Activated gamma-delta T cell treated with Interleukin-2 at 50 U/mL for 16 hours (primary cell): ENCODE measurements at places on chromosomes 4 and X.

DNA sequence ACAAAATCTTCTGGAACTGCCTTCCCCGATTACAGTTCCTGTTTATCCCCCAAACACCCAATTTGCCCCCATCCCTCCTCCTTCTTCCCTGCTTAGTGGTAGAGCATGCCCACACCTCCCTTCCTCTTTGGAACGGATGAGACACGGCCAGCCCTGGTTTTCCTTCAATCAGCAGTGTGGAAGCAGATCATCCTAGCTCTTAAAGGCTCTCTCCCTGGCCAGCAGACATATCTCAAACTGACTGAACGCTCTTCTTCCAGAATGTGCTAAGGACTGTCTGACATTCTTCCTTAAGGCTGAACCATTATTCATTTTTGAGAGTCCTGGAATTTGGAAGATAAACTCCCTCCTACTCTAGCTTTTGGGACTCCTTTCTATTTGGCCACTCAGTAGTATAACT, 161.1 kb downstream of the TRIML1 start:
- no peak for DNase-seq

DNA sequence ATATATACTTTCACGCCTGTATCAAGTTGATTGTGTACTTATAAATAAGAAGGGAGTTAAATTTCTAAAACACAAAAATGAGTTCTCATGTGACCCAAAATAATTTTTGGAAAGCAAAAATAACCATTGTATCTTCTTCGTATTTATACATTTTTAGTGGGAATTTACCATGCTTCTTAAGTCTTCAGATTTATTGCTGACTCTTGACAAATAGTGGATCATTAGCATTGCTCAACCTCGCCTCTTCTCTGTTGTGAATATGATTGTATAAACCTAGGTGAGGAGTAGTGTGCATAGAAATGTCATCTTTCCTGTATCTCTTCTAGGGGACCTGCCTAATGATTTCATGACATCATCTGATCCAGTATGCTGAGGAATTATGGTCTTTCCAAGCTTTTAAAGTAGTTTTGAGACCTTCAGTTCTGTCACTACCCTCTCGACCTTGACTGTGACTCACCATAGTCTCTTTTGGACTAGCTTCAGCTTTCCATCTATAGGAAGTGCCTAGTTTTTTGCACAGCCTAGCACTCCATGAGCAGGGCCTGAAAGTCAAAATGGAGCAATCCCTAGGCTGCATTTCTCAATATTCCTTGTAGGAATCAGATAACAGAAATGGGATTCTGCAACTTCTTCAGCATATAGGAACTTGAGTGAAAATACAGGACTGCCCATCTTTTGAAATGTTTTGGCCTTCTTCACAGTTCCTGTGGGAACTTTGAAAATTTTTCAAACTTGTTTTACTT, 157.6 kb downstream of the ARX start:
- DNase-seq = no peak

DNA sequence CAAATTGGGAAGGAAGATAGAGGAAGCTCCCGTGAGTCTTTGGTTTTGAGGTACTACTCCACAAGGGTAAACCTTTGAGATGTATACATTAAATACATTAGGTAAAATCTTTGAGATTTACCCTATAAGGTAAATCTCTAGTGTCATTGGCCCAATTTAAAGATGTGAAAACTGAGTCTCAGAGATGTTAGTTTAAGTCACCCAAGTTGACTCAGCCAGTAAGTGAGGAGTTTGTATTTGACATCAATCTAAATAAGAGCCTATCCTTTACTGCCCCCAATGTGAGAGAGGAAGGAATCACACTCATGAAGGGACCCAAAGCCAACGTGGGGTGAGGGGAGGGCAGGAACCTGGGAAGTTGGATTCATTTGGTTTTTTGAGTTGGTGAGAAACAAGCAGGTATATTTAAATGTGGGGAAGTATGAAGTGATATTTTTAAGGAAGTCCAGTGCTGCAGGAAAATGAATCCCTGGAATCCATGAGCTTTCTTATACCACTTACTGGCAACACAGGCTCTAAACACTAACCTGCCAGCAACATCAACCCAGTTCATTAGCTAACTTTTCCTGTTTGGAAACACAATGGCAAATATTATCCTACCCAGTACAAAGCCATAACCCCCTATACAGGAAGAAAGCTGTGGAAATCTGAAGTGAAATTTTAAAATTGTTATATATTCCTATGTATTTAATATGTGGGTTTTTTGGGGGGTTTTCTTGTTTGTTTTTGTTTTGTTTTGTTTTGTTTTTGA, 55.3 kb downstream of the PALLD start:
- DNase-seq = no peak

GRCh38 chr4:65242156-65242846, 428.0 kb downstream of the EPHA5 start:
- no peak for DNase-seq

DNA sequence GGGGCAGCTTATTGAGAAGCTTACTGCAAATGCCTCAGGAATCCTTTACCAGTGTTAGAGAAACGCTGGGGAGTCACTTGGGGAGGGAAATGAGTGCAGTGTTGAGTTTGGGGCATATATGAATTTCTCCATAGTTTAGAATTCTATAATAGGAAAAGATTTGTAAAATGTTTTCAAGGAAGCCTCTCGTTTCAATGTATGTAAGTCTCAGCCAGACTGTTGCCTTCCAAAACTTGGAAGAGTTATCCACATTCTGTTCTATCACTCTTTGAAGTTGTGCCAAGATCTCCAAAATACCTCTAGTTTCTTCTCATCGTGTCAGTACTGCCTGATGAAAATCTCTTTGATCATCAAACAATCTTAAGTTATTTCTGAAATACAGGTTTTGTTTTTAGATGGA, 565 bp upstream of the LRCH2 start:
- no peak for DNase-seq

DNA sequence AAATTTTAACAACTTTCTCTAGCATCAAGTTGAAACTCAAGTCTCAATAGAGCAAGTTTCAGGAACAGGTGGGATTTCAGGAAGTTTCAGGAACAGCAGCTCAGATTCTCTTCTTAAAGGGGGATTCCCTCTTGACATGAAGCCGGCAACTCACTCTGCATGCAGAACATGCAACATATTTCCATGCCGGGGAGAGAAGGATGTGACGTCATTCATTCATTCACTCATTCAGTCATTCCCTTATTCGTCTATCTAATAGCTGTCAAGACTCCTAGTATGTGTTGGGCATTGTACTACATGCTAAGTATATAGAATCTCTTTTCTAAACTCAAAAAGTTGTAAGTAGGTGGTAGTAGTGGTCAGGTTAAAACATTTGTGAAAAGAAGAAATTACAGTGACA, 4.8 kb upstream of the FAM9A start:
- no peak for DNase-seq

- DNase-seq = no peak
Measured at GRCh38 chr4:156238171-156238570, 284.5 kb upstream of the CTSO start.

- DNase-seq = no peak
Measured at GRCh38 chrX:40083120-40083978, 14.4 kb downstream of the BCOR start.

GRCh38 chr4:94168321-94168720, 39.3 kb upstream of the SMARCAD1 start:
- DNase-seq = no peak

DNA sequence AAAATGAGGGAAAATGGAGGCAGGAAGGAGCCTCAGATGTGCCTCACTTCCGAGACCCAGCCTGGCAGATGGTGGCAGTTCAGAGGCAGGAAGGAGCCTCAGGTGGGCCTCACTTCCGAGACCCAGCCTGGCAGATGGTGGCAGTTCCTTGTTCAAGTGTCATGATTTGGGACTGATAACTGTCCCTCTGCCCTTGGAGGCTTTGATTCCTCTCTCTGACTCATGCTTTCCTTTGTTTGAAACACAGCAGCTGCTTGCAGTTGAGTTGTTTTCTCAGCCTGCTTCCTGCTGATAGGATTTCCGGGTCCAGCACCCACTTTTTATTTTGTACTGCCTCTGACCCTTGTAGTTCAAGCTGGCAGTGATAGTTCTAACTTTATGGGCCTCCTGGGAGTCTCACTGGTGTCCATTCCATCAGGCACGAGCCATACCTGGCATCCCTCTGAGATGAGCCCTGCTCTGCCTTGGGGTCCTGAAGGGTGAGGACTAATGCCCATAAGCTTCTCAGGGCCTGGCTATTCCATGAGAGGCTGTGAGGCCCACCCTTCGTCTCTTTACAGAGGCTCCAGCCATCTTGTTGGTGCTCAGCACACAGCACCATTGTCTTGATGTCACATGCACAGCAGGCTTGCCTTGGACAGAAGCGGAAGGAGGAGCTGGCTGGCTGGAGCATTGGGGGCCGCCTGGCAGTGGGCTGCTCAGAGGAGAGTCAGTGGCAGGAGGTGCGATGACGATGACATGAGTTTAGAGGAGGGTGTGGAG, 13.0 kb downstream of the RGS12 start:
- DNase-seq = no peak
